ENCODE measurements at places on chromosomes 4 and X.

GRCh38 chr4:143986180-143986579 is 33.0 kb downstream of the GYPB start:
- DNase-seq = no peak
- H3K4me1 ChIP-seq = no peaks in the 10 kb centered on the region
- H3K4me3 ChIP-seq = no peak overlapping the region
- no peak overlapping the region for H3K27ac ChIP-seq
- H3K27me3 ChIP-seq = no peaks in the 10 kb centered on the region

DNA sequence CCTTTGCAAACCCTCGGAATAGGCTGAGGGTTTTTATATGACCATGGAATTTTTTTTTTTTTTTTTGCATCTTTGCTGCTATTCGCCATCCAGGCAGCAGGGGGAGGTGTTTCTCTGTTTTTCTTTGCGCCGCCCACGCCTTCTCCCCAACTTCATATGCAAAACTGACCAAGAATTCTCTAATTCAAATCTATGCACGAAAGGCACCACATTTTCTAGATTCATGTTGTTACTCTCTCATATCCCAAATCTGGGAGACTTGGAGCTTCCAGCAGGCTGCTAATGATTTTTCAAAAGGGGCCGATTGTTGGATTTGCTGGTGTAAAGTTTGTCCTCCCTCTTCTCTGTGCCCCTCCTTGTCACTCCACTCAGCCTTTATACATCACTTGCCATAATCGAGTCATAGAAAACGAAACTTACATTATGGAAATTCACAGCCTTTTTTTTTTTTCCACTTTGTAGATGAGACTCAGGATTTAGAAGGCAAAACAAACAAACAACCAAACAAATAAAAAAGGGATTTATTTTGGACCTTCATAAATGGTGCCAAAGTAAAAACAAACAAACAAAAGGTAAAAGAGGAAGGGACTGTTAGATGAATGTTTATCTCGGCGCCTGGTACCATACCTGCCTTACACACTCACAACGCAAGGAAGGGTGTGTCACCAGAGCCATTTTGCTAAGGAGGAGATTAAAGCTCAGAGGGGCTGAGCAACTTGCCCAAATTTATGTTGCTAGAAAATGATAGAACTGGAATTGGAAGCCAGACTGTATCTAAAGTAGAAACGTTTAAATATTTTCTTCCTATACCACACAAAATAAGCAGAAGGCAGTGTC is 29.3 kb upstream of the BOD1L1 start:
- H3K4me3 ChIP-seq = no peak overlapping the region
- no peak overlapping the region for H3K27ac ChIP-seq
- no peaks in the 10 kb centered on the region for H3K27me3 ChIP-seq
- no peaks in the 10 kb centered on the region for H3K36me3 ChIP-seq

DNA sequence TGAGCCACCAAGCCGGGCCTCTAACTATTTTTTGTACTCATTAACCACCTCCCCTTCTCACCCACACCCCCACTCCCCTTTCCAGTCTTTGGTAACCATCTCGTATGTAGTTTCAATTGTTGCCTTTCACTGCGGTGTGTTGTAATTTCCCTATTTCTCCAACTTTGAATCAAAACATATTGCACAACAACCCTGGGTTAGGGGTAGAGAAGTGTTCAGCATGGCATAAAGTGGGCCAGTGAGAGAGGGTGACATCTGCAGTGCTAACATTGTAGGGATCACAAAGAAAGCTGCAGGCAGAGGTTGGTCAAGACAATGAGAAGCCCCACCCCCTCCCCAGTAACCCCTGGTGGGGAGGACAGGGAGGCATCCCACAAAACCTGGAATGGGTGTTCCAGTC is 92.7 kb downstream of the SPATA18 start:
- no peaks in the 10 kb centered on the region for H3K4me1 ChIP-seq
- no peaks in the 10 kb centered on the region for H3K27me3 ChIP-seq
- no peak overlapping the region for H3K27ac ChIP-seq
- no peak overlapping the region for H3K4me3 ChIP-seq
- no peak for DNase-seq

DNA sequence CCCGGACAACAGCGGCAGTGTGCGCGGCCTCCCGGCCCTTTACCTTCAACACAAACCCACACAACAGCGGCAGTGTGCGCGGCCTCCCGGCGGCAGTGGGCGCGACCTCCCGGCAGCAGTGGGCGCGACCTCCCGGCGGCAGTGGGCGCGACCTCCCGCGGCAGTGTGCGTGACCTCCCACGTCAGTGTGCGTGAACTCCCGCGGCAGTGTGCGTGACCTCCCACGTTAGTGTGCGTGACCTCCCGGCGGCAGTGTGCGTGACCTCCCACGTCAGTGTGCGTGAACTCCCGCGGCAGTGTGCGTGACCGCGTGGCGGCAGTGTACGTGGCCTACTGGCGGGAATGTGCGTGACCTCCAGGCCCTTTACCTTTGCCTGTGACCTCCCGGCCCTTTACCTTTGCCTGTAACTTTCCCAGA is 576.6 kb upstream of the FRG1 start:
- peak; percentile 61 for DNase-seq
- H3K36me3 ChIP-seq = no peaks in the 10 kb centered on the region
- H3K27ac ChIP-seq = peak overlapping the region; percentile 65
- H3K27me3 ChIP-seq = no peaks in the 10 kb centered on the region
- peaks cover 6% of the 10 kb centered on the region for H3K4me1 ChIP-seq
- no peak overlapping the region for H3K4me3 ChIP-seq

DNA sequence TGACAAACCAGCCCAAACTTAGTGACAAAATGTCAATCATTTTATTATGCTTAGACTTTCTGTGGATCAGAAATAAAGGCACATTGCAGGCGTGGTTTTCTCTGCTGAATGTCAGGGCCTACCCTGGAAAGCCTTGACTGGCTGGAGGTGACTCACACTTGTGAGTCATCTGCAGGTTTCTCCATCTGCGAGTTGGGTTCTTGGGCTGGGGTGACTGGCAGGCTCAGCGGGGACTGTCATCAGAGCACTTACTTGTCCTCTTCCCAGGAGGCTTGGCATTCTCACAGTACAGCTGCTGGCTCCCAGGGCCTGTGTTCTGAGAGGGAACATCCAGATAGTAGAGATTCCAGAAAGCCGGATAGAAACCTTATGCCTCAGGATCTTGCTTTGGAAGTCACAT is 153.8 kb upstream of the AGA start:
- no peaks in the 10 kb centered on the region for H3K4me1 ChIP-seq
- no peak for DNase-seq
- no peaks in the 10 kb centered on the region for H3K27me3 ChIP-seq
- H3K4me3 ChIP-seq = no peak overlapping the region
- H3K36me3 ChIP-seq = no peaks in the 10 kb centered on the region

DNA sequence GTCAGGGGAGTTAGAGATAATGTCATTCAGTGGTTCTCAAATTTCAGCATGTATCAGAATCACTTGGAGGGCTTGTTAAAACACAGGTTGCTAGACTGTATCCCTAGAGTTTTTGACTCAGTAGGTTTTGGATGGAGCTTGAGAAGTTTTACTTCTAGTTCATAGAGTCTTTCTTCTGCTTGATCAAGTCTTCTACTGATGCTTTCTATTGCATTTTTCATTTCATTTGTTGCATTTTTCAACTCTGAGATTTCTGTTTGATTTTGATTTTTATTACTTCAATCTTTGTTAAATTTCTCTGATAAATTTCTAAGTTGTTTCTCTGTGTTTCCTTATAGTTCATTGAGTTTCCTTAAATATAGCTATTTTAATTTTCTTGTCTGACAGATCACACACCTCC is 361.4 kb downstream of the RAPGEF2 start:
- H3K36me3 ChIP-seq = no peaks in the 10 kb centered on the region
- H3K27ac ChIP-seq = no peak overlapping the region
- no peaks in the 10 kb centered on the region for H3K4me1 ChIP-seq
- DNase-seq = no peak

GRCh38 chrX:13689741-13690211 is 848 bp downstream of the RAB9A start:
- H3K36me3 ChIP-seq = no peaks in the 10 kb centered on the region
- H3K27me3 ChIP-seq = no peaks in the 10 kb centered on the region

DNA sequence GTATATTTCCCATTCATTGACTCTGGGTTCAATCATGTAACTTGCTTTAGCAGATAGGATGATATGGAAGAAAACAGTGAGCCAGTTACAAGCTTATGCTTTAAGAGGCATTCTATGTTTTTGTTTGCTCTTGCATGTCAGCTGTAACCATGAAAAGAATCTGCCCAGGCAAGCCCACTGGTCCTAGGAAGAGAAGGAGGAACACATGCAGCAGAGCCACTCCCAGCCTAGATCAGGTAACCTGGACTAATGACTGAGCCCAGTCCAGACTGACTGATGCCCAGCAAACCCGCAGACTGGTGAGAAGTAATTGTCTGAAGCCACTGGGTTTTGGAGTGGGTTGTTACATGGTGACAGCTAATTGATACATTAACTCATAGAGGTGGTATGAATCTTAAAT is 167.9 kb downstream of the COL4A6 start:
- no peak overlapping the region for H3K27ac ChIP-seq
- no peaks in the 10 kb centered on the region for H3K27me3 ChIP-seq
- H3K4me1 ChIP-seq = no peaks in the 10 kb centered on the region
- no peak for DNase-seq

DNA sequence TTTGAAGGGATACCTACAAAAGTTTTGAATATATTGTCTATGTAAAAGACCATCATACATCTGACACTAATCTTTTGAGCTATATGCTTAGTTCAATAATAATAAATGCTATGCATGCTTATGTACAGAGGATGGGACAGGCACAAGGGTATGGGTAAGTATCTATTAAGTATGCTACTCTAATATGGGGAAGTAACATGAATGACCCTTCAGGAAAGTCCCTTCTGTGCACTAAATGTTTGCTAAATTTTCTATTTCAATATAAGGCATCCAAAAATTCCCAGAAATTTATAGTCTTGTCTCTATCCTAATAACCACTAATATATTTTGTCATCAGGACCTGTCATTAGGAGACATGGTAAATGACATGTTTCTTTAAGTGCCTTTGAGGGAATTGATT is 19.0 kb downstream of the ATP8A1 start:
- DNase-seq = no peak
- no peaks in the 10 kb centered on the region for H3K4me1 ChIP-seq
- H3K4me3 ChIP-seq = no peak overlapping the region
- no peak overlapping the region for H3K27ac ChIP-seq
- no peaks in the 10 kb centered on the region for H3K36me3 ChIP-seq

GRCh38 chrX:69398881-69399280 is 105.2 kb upstream of the NALF2 start:
- H3K4me3 ChIP-seq = no peak overlapping the region
- no peak for DNase-seq
- H3K27me3 ChIP-seq = no peaks in the 10 kb centered on the region
- H3K36me3 ChIP-seq = no peaks in the 10 kb centered on the region
- no peak overlapping the region for H3K27ac ChIP-seq

DNA sequence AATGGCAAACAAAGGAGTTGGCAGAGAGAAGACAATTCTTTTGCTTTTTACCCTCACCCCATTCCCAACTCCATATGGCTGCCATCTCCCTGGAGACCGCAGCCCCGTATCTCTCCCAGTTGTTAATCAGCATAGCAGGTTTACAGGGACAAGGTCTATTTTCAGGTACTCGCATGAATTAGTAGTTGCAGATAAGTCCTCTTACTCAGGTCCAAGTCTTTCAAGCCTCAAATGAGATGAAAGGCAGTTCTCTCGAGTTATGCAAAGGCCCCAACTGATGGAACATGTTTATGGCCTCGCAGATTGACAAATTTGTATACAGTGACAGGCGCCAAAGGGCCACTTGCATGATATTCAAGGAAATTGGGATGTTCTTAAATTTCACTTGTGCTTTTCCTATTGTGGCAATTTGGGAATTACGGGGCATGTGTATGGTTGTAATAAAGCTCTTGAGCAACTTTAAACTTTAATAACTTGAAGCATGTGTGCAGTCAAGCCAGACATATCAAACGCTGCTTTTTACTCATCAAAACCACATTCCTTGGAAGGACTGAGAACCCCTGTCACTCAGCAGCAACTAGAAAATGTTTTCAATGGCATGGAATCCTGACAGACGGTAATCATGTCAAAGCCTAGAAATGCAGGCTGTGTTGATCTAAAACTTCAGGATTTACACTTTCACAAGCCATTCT is 45.1 kb downstream of the KDR start:
- no peaks in the 10 kb centered on the region for H3K27me3 ChIP-seq
- DNase-seq = no peak
- H3K4me3 ChIP-seq = no peak overlapping the region
- no peak overlapping the region for H3K27ac ChIP-seq
- no peaks in the 10 kb centered on the region for H3K36me3 ChIP-seq
- no peaks in the 10 kb centered on the region for H3K4me1 ChIP-seq

DNA sequence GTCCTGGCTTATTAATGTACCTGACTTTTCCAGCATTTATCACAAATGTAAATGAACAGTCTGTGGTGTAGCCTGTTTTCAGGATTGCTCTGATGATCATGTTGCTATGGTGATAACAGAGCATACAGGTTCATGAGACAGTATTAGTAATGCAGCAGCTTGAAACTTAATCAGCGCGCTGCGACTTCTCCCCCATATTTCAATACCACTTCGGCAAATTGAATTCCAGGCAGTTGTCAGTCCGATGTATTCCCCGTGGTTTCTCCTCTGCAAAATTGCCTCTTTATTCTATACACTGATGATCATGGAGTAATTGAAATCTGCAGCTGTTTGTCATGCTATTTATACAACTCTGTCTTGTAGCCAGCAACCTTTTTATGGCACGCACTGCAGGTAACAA is 239.3 kb downstream of the C4orf33 start:
- no peaks in the 10 kb centered on the region for H3K27me3 ChIP-seq
- no peak overlapping the region for H3K27ac ChIP-seq
- no peaks in the 10 kb centered on the region for H3K4me1 ChIP-seq
- no peak overlapping the region for H3K4me3 ChIP-seq
- DNase-seq = no peak

GRCh38 chr4:68864438-68865187 is 48.8 kb downstream of the UGT2B10 start:
- H3K4me1 ChIP-seq = no peaks in the 10 kb centered on the region
- DNase-seq = no peak
- no peaks in the 10 kb centered on the region for H3K27me3 ChIP-seq
- no peaks in the 10 kb centered on the region for H3K36me3 ChIP-seq

DNA sequence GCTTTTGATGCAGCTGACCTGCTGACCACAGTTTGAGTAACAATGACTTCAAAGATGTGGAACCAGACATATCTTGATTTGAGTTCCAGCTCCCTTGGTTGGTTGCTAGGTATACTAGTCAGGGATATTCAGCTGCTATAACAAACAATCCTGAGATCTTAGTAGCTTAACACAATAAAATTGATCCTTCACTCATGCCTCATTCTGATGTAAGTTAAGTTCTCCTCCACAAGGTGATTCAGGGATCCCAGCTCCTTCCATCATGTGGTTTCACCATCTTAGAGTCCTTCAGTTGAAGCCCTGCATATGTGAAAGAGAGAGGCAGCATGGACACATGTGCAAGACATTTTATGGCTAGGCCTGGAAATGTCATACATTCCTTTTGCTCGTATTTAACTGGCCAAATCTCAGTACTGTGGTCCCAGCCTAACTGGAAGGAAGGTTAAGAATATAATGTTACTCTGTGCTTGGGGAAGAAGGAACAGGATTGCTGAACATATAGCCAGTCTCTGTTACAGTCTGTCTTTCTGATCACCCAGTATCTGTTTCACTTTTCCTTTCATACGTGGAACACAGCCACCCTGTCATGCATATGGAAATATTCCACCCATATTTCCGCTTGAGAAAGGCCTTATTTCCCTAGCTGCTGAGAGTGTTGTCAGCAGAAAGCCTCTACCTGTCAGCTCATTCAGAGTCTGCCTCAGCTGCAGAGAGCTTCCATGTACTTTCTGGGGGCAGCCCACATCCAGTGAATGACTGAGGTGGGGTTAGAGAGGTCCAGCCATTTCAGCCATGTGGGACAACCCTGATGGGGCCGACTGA is 7.1 kb downstream of the SMIM9 start:
- H3K4me3 ChIP-seq = no peak overlapping the region
- H3K36me3 ChIP-seq = no peaks in the 10 kb centered on the region
- no peak overlapping the region for H3K27ac ChIP-seq

Measured in testis (tissue), 5 donors.